ENCODE measurements at places on chromosomes 7 and 10.

DNA sequence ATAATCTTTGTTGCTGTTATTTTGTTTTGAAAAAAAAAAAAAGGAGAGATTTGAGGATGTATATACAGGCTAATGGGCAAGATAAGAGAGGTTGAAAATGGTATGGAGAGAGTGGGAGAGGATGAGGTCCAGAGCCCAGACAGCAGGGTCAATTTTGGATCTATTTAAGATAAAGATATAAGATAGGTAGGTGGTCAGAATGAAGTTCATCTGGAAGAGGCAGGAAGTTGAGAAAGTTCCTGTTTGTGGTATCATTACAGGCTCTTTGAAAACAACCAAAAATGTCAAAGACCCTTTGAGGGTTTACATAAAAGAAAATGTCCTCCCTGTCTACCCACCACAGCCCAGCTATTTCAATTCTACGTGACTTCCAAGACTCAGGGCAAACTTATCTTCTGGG, 7.5 kb downstream of the CEP41 start:
- DNase-seq: no peak

GRCh38 chr10:100380400-100380799, 33.4 kb downstream of the SCD start:
- DNase-seq: no peak

DNA sequence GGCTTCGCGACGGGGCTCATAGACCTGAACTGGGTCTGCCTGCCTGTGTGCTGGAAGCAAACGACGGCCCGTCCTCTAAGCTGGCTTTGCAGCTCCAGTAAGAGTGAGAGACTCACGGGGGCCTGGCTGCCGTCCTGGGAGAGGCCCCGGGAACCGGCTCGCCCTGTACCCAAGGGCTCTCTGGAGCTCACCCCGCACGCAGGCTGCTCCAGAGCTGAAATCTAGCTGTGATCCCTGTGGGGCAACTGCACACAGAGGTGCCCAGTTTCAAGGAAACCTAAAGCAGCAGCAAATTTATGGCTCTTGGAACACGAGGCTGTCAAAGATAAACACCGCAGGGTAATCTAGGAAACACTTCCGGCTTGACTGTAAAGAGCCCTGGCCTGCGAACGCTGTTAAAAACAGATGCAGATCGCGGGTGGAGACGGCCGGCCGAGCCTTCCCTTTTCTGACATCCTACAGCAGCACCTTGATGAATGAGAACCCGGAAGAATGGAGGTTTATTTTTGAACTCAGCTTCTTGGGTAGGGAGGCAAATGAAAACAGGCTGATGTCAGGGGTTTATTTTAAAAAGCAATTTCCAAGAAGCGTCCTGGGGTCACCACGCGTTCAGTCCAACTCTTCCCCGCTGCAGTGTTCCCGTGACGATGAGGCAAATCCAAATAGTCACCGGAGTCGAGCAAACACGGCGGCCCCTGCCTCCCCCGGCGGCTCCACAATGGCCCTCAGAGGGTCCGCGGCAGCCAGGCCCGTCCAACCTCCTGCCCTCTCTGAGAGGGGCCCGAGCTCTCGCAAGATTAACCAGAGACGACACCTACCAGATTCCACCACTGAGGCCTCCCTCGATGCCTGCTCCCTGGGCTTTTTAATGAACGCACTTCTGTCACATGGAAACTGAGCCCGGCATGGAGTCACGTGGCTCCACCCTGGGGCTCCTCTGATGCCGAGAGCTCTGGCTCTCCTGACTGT, 29.6 kb downstream of the AMZ1 start:
- no peak for DNase-seq

GRCh38 chr7:24869572-24869971, 110.4 kb downstream of the OSBPL3 start:
- DNase-seq: no peak

GRCh38 chr10:32413513-32413912, 32.4 kb upstream of the CCDC7 start:
- no peak for DNase-seq

- DNase-seq: no peak
Observed at GRCh38 chr7:157495594-157495993, 158.8 kb downstream of the DNAJB6 start.

DNA sequence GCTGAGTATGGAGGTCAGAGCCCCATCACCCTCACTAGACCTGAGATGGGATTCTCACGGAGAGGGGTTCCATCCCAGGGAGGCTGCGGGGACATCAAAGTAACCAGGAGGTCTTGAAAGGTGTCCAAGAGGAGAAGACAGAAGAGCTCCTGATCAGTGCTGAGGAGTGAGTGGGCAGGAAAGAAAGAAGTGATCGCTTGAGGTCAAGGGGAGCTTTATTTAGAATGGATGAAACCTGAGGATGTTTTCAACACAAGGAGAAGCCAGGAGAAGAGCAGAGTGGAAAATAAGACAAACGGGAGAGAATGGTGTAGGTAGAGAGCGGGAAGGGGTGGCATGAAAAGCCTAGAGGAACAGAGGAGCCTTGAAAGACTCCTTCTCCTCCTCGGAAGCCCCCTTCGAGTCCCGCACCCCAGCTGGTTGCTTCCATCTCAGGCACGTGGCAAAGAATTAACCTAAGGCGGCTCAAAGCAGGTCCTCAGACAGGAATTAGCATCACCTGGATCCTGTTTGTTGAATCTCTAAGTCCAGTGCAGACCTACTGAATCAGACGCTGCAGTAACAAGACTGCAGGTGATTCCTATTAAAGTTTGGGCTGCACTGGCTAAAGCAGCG, 5.8 kb downstream of the SVIL start:
- no peak for DNase-seq

DNA sequence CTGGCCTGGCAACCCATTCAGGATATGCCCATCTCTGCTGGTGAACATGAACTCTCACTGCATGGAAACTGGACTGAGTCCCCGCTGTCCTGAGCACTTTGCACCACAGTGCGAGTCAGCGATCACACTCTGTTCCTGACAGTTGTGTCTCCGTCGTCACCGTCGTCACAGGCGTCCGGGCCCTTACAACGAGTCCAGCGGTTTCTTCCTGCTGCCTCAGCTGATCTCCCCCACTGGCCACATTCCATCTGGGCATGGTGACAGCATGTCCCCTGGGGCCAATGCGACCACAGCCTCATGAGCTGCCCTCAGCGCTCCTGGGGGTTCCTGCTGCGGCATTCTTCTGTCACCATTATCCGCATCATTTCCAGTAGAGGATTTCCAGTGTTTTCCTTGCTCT, 76.8 kb upstream of the KLF6 start:
- DNase-seq: no peak

Data from GOT3 (cell line).